ENCODE measurements at places on chromosomes 6 and 20.

DNA sequence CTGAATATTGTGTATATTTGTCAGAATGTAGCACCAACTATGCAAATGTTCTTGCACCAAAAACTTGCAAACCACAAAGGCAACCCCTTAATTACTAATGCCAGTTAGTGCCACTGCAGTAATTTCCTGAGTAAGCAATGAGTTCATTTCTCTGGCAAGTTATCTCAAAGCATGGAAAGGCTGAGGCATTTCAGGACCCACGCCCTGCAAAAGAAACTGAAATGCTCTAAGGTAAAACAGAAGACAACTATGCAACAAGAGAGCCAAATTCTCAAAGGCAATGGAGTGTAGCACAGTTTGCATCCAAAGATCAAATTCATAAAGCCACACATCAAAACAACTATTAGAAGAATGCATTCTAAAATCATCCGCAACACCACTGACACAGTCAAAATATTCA, 994.4 kb downstream of the EYS start:
- peak; percentile 59 for DNase-seq

- peak; percentile 97 for DNase-seq
These were observed 202.8 kb upstream of the CST7 start for GRCh38 chr20:24746351-24746685.

- DNase-seq = no peak
These were observed 29.5 kb downstream of the RIOK1 start for GRCh38 chr6:7419065-7419464.

GRCh38 chr6:121660277-121660676, 224.8 kb downstream of the GJA1 start:
- no peak for DNase-seq

DNA sequence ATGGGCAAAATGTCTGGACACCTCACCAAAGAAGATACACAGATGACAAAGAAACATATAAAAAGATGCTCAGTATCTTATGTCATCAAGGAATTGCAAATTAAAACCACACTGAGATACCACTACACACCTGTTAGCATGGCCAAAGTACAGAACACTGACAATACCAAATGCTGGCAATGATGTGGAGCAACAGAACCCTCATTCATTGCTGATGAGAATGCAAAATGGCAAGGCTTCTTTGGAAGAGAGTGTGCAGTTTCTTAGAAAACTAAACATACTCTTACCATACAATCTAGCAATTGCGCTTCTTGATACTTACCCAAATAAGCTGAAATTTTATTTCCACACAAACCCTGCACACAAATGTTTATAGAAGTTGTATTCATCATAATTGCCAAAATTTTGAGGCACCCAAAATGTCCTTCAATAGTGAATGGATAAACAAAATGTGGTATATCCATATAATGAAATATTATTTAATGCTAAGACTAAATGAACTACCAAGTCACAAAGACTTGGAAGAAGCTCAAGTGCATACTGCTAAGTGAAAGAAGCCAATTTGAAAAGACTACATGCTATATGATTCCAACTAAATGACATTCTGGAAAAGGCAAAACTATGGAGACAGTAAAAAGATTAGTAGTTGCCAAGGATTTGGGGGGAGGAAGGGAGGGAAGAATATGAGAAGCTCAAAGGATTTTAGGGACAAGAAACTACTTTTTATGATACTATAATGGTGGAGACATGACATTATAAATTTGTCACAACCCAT, 50.7 kb downstream of the TNFAIP3 start:
- no peak for DNase-seq

- no peak for DNase-seq
These were observed 38.0 kb upstream of the HSF2 start for GRCh38 chr6:122361314-122361979.

DNA sequence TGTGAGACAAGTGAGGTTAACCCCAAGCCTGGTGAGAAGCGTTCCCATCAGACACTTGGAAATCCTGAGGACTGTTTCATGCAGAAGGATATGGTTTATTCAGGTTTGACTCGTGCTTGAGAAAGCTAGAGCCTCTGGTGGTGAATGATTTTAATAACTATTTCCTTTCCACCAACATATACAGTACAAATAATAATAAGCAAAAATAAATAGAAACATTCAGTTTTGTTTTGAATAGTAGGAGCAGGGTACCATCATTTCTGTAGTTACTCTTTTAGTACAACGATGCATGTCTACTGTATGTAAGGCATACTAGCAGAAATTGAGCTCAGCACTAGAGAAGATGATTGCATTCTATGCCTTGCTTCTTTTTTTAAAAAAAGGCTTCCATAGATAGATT, 33.5 kb downstream of the PLG start:
- DNase-seq = no peak

GRCh38 chr6:131125431-131125830, 9.8 kb upstream of the AKAP7 start:
- no peak for DNase-seq

DNA sequence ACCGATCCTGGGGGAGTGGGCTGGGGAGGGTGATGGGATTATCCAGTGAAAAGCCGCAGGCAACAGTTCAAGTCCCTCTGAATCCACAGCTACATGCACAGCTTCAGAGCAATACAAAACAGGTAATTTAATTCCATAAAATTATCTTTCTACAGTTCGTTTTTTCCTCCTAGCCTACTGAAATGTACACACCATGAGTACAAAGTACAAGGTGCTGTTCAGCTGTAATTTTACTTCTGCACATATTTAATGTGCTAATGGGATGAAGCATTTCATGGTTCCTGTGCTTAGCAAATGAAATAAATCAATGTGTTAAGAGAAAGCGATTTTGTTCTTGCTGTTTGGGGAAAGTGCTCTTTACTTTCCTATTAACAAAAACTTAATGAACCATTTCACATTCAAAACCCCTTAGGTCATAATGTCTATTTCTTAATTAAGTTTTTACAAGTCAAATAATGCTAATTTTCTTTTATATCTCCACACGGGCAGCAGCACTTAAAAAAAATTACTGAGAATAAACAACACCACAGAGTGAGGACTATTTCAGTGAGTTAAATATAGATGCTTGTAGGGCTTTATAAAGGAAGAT, 71.8 kb downstream of the INSM1 start:
- peak; percentile 4 for DNase-seq

DNA sequence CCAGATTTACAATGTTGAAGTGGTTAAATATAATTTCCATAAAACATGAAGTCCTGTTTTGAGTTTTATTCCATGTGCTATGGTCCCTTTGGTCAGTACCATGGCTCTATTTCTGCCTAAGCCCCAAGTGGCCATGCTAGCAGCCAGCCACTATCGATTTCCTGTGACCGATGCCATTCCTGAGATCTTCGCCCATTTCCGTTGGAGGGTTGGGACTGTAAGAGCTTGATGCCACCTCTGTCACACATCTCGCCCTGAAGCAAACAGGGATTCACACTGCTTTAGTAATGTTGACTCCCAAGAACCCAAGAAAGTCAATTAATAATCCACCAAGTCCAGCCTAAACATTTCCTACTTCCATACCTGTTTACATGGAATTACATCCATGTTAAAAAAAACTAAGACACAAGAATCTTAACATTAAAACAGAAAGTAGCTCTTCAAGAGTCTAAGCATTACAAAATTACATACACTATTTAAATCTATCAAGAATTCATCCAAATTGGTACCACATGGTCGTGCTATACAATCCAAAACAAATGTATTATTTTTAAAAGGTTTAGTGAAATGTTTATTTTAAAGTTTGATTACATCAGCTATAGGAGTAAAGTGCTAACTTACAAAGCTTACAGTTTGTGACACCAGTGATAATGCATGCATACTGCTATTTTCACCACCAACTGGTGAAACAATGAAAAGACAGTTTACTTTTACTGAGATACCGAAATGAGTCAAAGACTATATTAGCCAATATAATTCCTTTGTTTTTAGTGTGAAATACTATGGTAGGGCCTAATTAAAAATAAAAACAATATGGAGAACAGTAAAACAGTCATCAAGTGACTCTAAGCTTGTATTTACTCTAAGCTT, 2.5 kb downstream of the RBM39 start:
- DNase-seq = peak; percentile 57

DNA sequence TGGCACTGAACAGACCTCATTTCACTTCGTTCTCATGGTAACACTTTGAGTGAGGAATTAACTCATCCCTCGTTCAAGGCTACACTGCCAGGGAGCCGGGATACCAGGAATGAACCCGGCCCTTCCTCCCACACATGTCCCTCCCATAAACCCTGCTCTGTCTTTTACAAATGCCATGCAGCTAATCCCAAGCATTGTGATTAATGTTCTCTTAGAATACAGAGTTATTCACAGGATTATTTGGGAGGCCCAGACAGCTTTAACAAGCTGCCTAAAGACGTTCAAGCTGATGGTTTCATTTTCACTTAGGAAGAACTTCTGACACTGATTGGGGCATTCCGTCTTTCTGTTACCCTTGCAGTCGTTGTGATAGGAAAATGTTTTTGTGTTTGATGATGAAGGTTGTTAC, 42.5 kb upstream of the CD83 start:
- peak; percentile 54 for DNase-seq

GRCh38 chr20:59138114-59138748, 25.4 kb upstream of the ZNF831 start:
- no peak for DNase-seq

DNA sequence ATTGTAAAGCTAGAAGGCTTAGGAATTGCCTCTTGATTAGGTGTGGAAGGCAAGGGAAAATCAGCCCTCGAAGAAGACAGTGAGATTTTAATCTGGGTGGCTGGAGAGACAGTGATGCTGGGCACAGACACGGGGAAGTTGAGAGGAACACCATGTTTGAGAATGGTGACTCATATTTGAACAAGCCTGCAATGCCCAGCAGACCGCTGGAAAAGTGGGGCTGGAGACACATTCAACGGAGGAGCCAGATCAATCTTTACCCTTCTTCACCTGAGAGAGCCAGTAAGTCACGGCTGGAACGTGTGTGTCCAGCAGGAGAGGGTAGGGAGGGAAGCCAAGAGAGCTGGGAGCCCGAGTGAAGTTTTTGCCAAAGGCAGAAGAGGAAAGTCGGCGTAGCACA, 3.7 kb upstream of the ESR1 start:
- no peak for DNase-seq

DNA sequence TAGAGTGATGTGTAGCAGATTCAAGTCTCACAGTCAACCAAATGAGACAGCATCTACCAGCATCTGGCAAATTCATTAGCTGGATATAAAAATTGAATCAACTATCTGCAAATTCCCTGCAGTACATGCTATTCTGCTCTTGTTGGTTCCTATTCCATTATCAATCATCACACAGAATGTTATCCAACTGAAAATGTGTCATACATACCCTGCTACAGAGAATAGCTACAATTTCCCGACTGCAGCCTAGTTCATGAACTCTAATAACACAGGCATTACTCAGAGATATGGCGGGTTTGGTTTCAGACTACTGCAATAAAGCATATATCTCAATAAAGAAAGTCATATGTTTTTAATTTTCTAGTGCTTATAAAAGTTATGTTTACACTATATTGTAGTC, 78.4 kb downstream of the AHI1 start:
- no peak for DNase-seq

DNA sequence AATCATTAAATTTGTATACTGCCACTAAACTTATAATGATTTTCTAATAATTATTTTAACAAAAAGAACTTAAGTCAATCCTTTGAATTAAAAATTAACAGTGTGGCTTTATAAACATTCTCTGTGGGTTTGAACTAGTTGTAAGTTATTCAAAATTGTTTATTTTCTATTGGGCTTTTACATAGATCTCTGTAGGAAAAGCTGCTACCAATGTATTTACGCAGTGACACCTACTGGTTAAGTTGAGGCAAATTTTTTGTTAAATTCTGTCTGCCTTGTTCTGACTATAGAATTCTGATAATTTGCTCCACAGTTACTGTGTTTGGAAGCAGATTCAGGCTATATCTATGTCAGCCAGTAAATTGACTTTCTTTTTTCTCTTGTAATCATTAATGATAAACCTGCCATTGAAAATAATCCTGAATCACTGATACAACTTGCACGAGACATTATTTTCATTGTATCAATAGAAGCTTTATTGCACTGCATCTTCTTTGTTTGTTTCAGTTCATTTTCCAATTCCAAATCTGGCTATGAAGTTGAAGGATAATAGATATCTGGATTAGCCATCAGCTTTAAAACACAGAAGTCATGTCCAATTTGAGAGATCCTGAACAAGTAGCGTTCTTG, 66.0 kb upstream of the UTRN start:
- DNase-seq = peak; percentile 73

DNA sequence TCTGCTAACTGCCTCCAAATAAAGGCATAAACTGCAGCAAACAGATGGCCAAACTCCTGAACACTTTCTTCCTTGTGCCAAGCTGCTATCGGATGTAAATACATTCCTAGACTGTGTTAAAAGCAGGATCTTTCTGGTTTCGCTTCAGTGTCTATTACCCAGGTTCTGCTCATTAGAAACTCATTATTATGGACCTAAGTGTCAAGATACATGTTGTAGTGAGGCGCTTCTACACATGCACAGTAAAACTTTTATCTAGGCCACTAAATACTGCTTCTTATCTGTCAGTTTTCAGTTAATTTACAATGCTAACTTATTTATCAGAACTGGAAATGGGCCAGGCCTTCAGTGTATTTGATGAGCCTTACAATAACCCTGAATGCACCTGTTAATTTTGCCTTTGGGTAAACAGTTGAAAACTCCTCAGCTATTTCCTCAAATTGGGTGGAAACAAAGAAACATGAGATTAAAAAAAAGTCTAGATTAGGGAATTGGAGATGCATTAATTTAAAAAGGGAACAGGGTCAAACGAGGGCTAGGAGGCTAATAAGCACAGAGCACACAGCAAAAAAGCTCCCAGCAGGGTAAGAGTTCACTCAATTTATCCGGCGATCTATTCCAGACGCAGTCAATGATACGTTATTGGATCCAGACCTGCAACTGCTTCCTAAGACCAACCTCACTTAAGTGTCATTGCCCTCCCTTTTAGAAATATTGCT, 240.6 kb downstream of the FOXC1 start:
- DNase-seq = peak; percentile 15

DNA sequence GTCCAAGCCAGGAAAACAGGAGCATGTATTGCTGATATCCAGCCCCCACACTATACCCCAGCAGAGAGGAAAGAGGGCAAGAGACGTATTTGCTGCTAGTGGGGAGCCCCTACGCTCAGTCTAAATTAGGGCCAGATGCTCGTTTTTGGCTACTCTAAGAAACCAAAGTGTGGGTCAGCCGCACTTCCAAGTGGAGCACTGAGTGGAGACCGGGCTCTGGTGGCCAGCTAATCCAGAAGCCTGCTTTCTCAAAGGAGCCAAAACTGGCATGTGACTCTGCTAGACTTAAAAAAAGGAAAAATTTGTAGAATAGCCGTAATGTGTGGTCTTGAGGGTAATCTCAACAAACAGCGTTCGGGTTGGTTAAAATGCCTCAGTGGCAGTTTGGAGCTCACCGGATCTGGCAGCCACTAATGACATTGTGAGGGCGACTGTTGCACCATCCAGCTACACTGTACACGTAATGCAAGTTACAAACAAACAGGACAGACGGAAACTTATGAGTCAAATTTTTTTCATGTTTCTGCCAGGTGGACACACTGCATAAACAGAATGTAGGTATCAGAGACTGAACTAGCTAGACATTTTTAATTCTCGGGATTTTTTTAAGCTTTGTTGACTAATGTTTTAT, 230.9 kb downstream of the FOXC1 start:
- no peak for DNase-seq

GRCh38 chr6:131768964-131769363, 38.9 kb upstream of the ENPP1 start:
- DNase-seq = no peak
